SW 1271 (cell line): ENCODE measurements at places on chromosomes 1 and 21.

DNA sequence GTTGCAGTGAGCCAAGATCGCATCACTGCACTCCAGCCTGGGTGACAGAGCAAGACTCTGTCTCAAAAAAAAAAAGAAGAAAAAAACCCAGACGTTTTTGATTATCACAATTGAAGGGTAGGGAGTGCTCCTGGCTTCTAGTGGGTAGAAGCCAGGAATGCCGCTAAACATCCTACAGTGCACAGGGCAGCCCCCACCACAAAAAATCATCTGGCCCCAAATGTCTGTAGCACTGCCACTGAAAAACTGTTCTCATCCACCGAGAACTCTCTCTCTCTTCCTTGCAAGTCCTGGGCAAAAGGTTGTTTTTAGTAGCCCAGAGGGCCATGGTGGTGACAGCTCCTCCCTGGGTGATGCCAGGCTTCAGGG lies 35.6 kb upstream of the GPR157 start:
- no peak for DNase-seq

GRCh38 chr1:216553040-216553439 lies 129.8 kb upstream of the USH2A start:
- DNase-seq: no peak

DNA sequence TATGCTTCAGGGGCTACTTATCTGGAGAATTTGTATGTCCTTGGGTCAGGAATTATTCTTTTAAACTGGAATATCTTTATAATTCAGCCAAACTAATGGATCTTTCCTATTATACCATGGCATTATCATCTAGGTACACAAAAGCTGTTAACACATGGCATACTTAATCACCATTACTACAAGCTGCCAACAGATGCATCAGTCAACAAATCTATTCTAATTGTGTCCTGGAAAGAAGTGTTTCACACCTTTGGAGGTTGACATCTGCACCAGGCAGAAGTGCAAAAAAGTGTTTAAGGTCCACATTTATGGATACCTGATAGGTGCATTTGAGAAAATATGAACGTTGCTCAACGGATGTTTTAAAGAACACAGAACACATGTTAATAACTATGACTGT lies 470.2 kb upstream of the ADGRL2 start:
- DNase-seq: no peak

DNA sequence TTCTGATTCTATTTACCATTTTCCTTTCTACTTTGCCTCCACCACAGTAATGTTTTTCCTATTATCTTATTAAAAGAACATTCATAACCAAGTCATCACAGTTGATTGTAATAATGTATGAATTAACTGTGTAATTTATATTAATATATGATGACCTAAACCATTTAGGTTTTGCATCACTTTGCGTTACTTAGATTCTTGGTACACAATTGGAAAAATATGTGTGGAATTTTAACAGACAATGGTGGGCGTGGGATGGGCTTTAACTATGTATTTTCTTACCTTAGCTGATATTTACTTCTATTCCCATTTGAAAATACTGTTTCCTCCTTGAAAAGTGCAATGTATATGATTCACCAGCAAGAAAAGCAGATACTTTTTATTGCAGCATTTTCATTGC lies 3.6 kb downstream of the KRTAP21-3 start:
- DNase-seq: no peak

GRCh38 chr1:73056826-73057225 lies 774.5 kb upstream of the NEGR1 start:
- no peak for DNase-seq

DNA sequence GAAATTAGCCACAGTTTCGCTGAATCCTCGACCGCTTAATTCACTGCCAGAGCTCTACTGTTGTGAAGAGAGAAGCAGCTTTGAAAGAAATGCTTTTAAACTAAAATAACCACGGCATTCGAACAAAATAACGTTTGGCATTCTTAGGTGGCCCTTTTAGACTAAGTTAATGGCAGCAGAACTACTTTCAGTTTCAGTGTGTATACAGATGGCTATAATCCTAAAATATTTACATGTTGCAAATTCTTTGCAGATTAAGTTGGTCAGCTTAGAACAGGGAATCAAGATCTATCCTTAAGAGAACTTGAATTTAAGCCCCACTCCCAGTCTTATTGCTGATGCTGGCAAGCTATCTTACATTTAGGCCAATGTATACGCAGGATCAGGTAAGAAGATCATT lies 62.7 kb downstream of the ADSS2 start:
- no peak for DNase-seq

- peak; percentile 26 for DNase-seq
These were observed 9.4 kb downstream of the MORN1 start for GRCh38 chr1:2381741-2382620.

- DNase-seq: no peak
These were observed 1.7 kb downstream of the PTPRU start for GRCh38 chr1:29237852-29238619.

GRCh38 chr1:23801876-23802275 lies 1.3 kb upstream of the GALE start:
- DNase-seq: no peak

GRCh38 chr1:27545876-27546275 lies 55.9 kb upstream of the WASF2 start:
- no peak for DNase-seq

DNA sequence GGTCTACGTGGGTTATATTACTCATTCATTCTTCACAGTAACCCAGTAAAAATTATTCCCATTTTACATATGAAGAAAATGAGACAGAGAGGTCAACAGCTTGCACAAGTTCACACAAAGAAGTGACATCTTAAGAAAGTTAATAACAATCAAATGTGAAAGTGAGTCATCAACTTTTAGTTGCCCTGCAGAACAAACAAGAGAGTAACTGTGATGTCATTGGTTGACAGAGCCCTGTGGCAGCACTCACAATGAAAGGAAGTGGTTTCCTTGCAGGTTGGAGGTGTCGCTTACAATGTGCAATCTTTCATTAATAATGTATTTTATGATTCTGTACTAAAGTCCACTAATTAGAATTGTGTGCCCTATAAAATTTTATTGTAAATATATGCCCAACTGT lies 369.6 kb downstream of the RYR2 start:
- no peak for DNase-seq

- DNase-seq: no peak
These were observed 36.1 kb downstream of the BRINP2 start for GRCh38 chr1:177206831-177207355.

DNA sequence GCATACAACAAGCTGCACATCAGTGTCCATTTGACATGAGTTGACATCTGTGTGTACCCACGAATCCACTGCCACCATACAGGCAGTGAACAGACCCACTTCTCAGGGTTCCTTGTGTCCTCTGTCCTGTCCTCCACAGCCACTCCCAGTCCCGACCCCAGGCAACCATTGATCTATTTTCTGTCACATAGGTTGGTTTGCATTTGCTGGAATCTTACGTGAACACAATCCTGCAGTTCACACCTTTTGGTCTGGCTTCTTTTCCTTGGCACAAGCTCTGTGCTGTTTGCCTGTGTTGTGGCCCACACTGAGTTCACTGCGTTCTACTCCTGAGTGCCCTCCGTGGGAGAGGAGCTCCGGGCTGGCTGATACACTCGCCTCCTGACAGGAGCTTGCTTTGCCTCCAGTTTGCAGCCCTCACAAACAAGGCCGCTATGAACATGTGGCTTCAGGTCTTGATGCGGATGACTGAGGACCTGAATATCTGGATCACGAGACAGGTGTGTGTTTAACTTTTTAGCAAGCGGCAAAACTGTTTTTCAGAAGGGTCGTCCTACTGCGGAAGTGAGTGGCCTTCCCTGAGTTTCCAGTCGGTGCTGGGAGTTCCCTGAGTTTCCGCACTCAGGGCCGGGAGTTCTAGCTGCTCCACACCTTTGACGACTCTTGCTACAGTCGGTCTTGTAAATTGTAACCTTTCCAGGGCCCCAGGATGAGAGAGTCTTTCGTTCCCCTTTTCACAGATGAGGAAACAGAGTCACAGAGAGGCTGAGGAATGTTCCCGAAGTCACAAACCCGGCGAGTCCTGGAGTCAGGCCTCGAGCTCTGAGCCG lies 13.0 kb upstream of the COL18A1 start:
- no peak for DNase-seq

- no peak for DNase-seq
These were observed 376.3 kb upstream of the PRMT6 start for GRCh38 chr1:106680216-106680615.

DNA sequence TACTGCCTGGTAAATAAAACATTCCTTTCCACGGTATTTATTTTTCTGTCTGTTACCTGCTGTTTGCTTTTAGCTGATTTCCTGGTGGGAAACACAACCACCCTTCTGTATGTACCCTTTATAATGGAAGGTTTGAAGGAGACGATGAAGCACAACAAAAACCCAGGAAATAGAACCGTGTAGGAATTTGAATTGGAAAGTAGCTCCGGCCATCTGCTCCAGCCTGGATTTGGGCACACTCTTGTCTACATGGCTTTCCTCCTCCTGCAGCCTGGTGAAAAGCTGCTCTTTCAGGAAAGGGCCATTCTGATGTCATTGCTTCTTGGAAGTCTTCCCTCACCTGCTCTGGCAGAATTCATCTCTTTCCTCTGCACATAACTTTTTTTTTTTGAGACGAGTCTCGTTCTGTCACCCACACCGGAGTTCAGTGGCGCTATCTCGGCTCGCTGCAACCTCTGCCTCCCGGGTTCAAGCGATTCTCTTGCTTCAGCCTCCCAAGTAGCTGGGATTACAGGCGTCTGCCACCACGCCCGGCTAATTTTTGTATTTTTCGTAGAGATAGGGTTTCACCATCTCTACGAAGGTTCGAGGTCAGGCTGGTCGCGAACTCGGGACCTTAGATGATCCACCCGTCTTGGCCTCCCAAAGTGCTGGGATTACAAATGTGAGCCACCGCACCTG lies 2.7 kb downstream of the AK4 start:
- no peak for DNase-seq

- no peak for DNase-seq
These were observed 167.4 kb upstream of the PRMT6 start for GRCh38 chr1:106889059-106889458.

DNA sequence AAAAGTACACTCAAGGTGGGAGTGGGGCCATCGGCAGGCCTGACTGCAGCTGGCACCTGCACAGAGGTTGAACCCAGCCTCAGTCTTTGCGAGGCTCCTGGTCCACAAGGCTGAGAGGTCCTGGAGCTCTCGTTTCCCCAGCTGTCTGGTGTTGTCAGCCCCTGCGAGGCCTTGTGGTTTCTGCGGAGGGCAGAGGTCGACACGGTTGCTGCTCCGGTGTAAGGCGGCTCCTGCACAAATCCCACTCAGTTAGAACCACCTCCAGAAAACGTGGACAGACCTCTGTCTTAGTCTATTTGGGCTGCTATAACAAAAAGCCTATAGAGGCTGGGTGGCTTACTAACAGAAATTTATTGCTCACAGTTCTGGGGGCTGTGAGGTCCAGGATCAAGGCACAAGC lies 5.8 kb downstream of the KIAA1614 start:
- no peak for DNase-seq

- no peak for DNase-seq
These were observed 31.6 kb downstream of the MAPKAPK2 start for GRCh38 chr1:206716159-206716869.
